ENCODE measurements at places on chromosomes 2 and 18.

GRCh38 chr2:30678410-30679137 is 128.7 kb downstream of the CAPN13 start:
- no peak for DNase-seq

- peak; percentile 64 for DNase-seq
These were observed 43.1 kb downstream of the TNS1 start for GRCh38 chr2:217959723-217960122.

GRCh38 chr2:177602611-177603164 is 210.1 kb downstream of the AGPS start:
- DNase-seq = no peak

DNA sequence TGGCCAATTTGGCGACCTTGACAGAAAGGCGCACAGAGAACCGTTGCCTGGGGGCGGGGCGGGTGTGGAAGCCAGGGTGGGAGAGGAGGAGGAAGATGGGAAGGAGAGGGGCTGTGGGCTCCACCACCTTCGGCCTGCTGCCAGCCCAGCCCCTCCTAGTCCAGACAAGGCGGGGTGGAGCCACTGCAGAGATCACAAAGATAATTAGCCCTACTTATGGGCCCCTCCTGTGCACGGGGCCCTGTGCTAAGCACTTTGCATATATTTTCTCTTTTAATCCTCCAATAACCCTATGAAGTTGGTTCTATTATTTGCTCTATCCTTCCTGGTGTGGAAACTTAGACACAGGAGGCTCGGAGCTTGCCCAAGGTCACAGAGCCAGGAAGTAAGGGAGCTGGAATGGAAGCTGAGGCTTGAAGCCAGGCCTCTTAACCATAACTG is 13.7 kb upstream of the ECEL1 start:
- no peak for DNase-seq

DNA sequence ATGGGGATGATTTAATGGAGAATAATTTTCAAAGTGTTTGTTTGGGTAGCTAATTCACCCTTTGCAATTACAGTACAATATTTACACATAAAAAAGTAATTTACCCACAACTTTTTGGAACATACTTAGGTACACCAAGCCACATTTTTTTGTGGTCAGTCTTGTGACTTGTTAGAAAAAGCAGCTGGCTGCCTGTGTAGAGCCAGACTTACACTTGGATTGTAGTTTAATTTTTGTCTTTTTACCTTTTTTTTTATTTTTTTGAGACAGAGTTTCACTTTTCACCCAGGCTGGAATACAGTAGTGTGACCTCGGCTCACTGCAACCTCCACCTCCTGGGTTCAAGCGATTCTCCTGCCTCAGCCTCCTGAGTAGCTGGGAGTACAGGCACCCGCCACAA is 45.4 kb downstream of the RALBP1 start:
- no peak for DNase-seq

GRCh38 chr18:21896732-21897336 is 156.2 kb downstream of the MIB1 start:
- no peak for DNase-seq

GRCh38 chr18:78975699-78976335 is 3.8 kb upstream of the SALL3 start:
- no peak for DNase-seq

DNA sequence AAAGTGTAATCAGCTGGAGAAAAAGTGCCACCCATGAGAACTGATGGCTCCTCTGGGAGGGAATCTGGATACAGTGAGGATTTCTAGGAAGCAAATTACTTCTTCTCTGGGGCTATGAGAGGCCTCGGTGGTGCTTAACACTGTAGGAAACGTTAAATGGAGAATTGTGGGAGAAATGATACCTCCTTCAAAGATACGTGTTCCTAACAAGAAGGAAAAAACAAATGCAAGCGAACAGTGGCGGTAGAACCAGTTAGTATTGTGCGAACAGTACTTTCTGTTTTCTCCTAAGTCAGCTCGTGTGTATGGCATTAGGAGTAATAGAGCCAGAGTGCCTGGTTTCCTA is 587 bp upstream of the MTIF2 start:
- DNase-seq = no peak

DNA sequence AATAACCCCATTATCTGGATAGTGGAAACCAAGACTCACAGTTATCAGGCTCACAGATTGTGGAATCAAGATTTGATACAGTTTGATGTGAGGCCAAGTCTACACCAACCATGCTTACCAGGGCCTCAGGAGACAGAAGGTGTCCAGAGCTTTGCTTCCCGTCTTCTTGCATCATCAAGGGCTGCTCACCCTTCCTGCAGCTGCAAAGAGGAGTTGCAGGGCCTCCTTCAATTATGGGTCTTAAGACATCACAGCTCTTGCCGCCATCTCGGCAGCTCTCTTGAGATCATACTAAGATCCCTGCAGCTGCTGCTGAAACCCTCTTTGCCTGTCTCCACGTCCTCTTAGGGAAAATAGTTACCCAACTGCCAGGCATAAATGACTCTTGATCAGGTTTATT is 176.0 kb downstream of the MGAT5 start:
- DNase-seq = no peak

GRCh38 chr2:74191596-74192380 is 6.6 kb upstream of the MTHFD2 start:
- DNase-seq = no peak

GRCh38 chr18:74073957-74074667 is 73.5 kb downstream of the FBXO15 start:
- no peak for DNase-seq

- DNase-seq = no peak
These were observed 250.9 kb downstream of the IRS1 start for GRCh38 chr2:226548732-226549131.

DNA sequence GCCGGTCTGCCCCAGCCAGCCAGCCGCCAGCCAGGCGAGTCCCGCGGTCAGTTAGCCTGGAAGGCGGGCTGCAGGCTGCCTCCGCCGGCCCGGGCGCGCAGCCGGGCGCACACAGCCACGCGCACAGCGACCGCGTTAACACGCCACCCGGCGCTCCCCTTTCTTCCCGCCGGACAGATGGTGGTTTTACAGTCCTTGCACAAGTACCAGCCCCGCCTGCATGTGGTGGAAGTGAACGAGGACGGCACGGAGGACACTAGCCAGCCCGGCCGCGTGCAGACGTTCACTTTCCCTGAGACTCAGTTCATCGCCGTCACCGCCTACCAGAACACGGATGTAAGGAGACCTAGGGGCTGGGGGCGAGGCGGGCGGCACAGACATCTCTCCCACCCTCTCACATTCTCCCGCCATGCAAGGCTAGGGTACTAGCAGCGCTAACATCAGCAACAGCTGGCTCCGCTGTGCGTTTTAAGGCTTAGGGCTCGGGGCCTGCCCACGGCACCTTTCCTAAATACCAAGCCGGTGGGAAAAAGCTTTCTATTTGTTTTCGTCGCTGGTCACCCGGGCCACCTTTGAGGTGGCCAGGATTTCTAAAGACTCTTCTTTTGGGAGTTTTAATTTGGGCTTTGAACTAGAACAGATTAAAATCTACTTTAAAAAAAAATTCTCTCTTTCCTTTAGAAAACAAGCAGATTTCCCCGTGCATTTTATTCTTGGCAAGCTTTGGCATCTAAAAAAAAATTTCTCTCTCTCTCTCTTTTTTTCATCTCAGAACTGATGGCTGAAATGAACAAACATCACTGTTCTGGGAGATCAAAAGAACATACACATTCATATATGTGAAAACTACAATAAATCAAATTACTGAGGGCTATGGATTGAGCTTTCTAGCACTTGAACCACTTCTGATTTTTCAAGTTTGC is 2.9 kb downstream of the TBR1 start:
- DNase-seq = peak; percentile 71

GRCh38 chr2:172065111-172065510 is 20.2 kb upstream of the DLX1 start:
- DNase-seq = no peak

- no peak for DNase-seq
These were observed 26.1 kb upstream of the MAL start for GRCh38 chr2:94999431-94999883.

DNA sequence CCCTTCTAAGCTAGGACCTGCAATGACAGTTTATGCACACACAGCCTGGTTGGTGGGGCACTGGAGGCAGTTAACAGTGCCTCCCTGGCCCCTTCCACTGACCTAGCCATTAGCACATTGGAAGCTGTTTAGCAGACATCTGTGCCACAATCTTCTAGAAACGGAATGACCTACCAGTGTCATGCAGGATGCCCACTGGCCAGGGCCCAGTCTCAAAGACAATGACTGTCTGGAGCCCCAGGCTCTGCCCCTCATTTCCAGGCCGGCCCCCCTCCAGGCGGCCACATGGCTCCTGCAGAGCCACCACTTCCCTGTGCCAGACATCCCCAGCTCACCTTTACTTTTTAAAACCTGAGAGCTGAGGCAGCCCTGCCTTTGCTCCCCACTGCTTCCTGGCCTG is 123.5 kb upstream of the CAPN13 start:
- no peak for DNase-seq

DNA sequence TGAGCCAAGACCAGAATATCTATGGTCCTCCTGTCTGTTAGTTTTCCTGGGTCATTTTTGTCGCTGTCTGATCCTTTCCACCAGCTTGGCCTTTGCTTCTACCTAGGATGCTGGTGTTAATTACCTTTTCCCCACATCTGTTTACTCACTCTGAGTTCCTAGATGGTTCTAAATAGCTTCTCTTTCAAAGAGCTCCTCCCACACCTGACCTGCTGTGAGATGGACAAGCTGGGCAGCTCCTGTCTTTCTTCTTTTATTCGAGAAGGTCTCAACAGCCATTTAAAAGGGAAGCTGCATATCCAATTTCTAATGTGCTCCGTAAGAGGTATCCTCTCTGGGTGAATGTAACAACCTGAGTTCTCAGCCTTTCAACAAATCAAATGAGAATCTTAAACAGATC is 156.2 kb downstream of the HRH4 start:
- no peak for DNase-seq

GRCh38 chr2:74387346-74387745 is 7.2 kb upstream of the DCTN1 start:
- DNase-seq = no peak

DNA sequence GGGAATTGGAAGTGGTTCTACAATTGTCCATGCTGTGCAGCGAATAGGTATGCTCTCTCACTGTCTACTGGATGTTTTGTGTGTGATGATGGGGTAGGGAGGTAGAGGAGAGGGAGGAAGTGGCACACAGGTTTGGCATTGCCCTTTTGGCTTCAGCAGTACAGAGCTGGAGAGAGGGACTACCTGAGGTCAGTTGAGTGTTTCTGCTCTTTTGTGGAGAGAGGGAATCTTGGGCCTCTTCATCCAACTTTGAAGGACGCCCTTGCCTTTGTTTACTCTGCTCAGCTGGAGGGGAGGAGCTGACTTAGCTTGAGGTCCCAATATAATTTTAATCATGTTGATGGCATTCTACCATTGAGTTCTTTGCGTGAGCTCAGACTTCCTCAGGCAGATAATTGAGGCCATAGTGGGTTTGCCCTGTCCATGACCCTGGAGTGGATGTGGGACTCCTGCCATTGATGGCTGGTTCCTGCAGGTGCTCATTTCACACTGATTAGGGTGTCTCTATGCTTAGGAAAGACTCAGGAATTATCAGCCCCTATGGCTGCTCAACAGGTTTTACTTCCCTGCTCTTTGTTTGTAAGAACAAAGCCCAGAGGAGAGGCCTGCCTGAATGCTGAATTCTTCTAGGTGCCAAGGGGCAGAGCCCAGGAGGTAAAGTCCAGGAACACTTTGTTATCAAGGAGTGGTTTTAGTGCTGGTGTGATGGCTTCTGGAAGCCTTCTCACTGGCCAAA is 7.2 kb downstream of the RPIA start:
- DNase-seq = no peak

GRCh38 chr2:102116630-102117471 is 25.7 kb upstream of the IL1R1 start:
- no peak for DNase-seq

DNA sequence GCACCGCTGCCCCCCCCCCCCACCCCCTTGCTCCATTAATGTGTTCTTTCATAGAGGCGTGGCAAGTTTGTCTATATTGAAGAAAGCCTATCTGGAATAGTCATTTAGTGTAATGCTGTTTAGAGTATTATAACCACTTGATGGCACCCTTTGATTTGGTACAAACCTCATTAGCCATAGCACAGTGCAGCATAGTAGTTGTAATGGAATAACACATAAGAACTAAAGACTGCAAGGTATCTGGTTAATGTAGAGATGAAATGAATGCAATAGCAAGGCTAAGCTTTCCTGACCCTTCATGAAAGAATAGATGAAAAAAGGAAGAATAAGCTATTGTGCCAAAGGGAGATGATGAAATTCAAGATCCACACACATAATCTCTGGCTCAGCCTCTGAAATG is 81.9 kb downstream of the EHBP1 start:
- DNase-seq = no peak

GRCh38 chr2:68726608-68727367 is 7.8 kb upstream of the ARHGAP25 start:
- DNase-seq = no peak

- DNase-seq = peak; percentile 72
These were observed 1.1 kb upstream of the BOLL start for GRCh38 chr2:197786010-197786877.

GRCh38 chr2:234495251-234496054 is 1.4 kb downstream of the ARL4C start:
- no peak for DNase-seq
